ENCODE measurements at places on chromosomes 3 and 15.

DNA sequence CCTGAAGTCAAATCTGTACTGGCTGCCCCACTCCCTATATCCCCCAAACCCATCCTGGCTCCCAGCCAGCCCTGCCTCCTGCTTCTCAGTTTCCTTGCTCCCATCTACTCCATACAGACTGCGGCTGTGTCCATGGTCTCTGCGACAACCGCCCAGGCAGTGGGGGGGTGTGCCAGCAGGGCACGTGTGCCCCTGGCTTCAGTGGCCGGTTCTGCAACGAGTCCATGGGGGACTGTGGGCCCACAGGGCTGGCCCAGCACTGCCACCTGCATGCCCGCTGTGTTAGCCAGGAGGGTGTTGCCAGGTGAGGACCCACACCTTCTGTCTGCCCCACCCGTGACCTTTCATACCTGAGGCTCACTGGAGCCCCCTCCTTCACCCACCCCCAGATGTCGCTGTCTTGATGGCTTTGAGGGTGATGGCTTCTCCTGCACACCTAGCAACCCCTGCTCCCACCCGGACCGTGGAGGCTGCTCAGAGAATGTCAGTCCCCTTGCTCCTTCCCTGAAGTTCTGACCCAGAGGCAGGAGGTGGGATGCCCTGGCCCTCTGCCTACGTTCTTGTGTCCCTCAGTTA lies 14.7 kb downstream of the STAB1 start:
- DNase-seq, result no peak

DNA sequence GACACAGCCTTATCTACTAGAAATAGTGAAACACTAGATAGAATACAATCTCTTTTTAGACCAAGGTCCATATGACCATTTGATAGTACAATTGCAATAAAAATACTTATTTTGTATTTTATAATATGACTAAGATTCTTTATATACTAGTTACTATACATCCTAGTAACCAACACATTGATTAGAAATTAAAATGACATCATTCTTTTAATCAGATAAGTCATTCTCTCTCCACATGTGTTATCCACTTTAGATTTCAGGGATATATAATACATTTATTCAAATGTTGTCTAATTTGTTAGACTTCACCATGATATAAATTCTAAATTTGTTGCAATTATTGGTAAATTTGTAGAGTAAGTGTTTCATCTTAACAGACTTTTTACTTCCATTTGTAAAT lies 276.2 kb upstream of the DPH6 start:
- no peak for DNase-seq

DNA sequence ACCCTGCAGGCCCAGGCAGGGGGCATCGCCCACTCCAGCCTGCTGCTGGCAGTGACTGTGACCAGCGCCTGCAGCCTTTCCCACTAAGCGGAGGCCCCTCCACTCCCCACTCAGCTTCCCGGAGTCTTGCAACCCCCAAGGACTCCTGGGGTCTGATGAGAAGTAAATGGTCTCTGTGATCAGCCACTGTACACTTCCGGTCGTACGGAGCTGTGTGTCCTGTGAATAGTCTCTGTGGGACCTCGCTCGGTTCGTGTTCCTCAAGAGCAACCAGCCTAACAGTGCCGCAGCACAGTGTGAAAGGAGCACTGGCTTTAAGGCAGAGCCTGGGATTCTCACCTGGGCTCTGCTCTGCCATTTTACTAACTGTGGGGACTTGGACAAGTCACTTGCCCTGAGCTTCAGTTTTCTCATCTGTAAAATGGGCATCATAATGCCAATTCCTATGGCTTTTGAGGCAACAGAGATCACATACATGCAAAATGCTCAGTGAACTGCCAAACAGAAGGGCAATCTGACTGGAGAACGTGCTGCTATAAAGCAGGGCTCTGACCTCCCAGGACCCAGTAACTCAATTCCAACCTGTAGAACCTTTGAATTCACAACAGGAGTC lies 26.7 kb downstream of the TMEM43 start:
- DNase-seq, result no peak

- DNase-seq, result no peak
These were observed 179.4 kb downstream of the CDIN1 start for GRCh38 chr15:36758800-36759199.

DNA sequence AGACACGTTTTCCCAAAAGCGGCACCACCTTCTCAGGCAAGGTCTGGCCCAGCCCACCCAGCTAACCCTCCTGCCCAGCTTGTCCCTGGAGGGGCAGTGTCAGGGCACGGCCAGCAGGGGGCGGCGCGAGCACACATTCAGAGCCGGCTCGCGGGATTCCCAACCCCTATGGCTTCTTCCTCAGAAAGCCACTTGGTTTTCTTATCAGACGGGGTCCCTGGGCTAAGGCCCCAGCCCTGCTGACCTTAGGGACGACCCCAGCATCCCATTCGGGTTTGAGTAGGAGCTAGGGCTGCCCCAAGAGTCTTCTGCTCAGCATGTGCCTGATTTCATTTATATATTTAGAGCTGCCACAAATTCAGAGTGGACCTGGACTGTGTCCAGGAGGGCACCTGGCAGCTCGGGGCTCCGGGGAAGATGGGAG lies 14.5 kb downstream of the RLBP1 start:
- peak; percentile 74 for DNase-seq

DNA sequence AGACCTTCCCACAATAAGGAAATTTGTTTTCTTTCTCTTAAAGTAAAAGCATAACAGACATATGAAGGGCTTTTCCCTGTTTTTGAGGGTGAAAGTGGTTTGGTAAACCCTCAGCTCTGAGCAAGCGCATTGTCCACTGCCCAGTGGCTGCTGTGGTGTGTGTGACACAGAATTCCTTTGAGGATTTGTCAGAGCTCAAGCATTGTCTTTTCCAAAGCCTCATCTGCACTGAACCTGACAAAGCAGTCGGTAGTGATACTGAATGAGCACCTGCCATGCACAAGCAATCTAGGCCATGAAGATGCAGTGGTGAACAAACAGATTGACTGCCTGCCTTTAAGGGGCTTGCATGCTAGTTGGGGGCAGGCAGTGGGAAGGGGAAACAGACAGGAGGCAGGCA lies 128.3 kb downstream of the PLCL2 start:
- no peak for DNase-seq

DNA sequence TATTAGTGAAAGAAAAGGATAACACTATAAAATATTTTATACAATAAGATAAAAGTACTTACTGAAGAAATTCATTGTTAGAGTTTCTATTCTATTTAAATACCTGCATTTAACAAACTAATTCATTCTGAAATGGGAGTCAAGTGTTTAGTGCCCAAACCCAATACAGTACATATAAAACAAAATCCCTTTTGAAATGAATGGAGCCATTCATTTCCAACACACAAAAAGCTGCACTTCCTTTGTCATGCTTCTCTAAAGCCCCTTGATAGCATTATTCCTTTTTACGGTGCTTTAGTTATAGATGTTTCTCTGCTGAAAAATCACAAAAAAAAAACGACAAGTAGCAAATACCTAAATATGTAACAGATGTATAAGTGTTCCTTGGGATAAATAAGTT lies 596.3 kb downstream of the ZIC1 start:
- DNase-seq, result no peak

DNA sequence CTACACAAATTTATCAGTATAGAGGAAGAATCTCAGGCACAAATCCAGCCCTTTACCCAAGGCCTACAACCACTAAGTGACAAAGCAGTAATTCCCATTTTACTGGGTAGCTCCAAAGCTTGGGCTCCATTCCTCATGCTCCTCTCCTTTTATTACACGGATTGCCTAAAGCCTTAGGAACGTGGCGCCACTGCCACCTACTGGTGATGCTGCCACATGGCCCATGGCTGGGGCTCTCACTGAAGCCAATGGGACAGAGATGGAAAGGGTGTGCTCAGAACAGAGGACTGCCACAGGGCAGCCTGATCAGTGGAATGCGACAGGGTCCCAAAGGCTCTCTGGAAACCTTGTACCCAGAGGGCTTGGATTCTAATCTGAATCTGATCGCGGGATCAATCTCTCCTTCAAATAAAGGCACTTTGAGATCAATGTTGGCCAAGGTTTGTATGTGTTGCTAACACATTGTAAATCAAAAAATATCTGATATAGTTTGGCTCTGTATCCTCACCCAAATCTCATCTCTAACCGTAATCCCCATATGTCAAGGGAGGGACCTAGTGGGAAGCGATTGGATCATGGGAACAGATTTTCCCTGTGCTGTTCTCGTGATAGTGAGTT lies 33.5 kb upstream of the LYZL4 start:
- peak; percentile 84 for DNase-seq

DNA sequence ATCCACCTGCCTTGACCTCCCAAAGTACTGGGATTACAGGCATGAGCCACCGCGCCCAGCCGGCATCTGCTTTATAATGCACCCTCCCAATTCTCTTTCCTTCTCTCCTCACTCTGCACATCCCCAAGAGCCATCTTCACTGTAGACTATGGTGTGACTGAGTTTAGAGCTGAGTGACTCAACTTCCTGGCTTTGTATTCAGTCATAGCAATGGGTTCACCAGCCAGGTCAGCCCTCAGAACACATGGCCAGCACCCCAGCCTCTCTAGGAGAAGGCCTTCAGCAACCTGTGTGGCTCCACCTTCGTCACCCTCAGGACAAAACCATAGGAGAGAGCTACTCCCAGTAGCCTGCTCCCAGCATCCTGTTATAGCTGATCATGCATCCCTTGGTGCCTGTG lies 33.0 kb downstream of the ARID3B start:
- DNase-seq, result no peak

DNA sequence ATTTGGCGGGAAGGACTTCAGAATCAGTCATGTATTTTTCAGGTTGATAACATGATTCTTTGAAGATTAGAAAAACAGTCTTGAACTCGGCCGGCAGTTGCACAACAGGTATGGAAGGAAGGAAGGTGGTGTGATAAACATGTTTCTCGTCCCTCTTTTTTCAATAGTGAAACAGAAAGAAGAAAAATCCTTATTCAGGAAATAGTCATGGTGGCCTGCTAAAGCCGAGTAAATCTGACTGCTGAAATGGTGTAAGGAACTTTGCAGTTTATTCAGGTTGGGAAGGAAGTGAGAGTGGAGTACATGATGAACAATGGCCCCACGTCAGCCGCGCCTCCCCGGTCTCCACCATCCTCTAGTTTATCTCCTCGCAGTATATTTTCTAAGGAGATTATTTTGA lies 6.7 kb downstream of the RASGRP1 start:
- DNase-seq, result no peak

GRCh38 chr3:122886946-122887345 lies 92.1 kb downstream of the SLC49A4 start:
- no peak for DNase-seq

- no peak for DNase-seq
These were observed 14.2 kb upstream of the CLEC3B start for GRCh38 chr3:45011756-45012508.

- DNase-seq, result no peak
These were observed 226.0 kb upstream of the GOLGA6L4 start for GRCh38 chr15:84009616-84010015.

DNA sequence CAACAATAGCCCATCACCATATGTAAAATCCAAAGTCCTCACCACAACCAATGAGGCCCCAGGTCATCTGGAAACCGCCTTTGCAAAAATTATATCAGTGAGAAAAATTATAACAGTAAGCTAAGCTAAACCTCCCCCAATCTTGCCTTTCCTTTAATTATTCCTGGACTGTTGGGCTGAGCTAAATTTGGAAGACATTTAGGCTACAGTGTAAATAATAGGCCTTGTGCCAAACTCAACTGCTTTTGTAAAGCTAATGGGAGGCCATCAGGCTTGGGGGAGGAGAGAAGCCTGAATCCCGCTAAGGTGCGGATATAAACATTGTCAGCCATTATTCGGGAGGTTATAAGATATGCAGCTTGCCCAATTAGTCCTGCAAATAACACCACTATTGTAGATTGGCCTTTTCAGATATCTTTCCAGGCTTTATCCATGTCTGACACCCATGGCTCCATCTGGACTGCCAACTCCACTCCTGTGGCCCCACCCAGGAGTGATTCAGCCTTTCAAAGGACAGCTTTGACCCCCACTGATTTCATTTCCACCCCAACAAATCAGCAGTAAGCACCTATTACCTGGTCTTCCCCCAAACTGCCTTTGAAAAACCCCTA lies 53.0 kb upstream of the CA12 start:
- no peak for DNase-seq

DNA sequence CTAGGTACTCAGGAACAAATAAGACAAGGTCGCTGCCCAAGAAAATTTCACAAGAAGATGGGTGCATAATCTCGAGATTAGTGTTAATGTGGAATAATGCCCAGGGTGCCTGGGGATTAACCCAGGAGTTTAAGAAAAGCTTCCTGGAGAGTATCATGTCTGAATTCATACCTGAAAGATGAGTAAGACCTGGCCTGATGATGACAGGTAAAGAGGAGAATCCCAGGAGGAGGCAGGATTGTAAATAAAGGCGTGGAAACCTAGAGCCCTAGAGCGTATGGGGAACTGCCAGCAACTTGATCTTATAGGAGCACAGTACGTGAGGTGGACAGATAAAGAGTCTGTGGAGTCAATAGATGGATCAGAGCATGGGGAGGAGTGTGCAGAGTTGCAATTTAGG lies 43.0 kb downstream of the ARRDC4 start:
- DNase-seq, result no peak

DNA sequence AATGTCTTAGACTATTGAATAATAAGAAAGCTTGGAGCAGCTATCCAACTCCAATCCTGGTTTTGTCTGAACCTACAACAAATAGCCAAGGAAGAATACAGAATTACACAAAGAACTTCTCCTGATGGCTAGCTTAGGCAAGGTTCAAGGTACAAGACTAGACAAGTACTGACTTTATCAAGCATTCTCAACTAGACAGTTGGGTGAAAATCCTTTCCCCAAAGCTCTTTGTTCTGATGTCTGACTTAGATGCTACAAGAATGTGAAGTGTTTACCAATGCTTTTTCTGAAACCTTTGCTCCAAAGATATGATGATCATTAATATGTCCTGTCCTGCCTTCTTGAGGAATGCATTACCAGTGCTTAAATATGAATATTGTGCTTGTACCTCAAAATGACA lies 113.8 kb downstream of the ANXA2 start:
- DNase-seq, result no peak

GRCh38 chr15:50247819-50248655 lies 17.5 kb downstream of the HDC start:
- no peak for DNase-seq

GRCh38 chr3:152564459-152564858 lies 270.5 kb upstream of the P2RY1 start:
- DNase-seq, result no peak

DNA sequence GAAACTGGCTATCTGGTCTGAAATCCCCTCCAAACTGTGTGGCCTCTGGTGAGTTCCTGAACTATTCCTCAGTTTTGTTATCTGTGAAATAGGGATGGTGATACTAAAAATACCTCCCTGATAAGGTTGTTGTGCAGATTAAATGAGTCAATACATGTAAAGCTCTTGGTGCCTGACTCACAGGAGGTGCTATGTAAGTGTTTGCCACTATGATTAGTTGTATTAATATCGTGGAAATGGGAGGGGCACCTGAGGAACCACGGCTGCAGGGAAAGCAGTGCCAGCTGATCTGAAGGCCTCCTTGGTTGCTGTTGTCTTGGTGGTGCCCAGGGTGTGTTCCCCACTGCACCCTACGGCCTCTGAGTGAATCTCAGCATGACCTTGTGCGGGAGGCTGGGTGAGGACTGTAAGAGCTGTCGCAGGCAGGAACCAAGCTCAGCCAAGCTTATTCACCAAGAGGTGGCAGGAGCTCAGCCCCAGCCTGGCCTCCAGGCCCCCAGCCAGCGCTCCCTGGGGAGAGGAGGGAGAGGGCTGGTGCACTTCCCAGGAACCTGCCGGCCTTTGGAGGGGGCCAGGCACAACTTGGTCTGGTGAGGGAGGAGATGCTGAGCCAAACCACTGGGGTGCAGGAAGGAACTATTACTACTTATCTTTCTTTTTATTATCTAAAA lies 44.8 kb upstream of the CCDC174 start:
- no peak for DNase-seq
